ENCODE measurements at places on chromosomes 4 and X.

DNA sequence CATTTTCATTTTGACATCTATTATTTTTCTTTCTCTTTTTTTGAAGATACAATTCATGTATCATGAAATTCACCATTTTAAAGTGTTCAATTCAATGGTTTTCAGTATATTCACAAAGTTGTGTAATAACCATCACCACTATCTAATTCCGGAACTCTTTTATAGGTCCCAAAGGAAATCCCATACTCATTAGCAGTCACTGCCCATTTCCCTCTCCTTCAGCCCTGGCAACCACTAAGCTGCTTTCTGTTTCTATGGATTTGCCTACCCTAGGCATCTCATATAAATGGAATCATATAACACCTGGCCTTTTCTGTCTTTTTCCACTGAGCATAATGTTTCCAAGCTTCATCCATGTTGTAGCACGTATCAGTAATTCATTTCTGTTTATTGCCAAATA, 3.2 kb upstream of the FGF2 start:
- no peak for DNase-seq

DNA sequence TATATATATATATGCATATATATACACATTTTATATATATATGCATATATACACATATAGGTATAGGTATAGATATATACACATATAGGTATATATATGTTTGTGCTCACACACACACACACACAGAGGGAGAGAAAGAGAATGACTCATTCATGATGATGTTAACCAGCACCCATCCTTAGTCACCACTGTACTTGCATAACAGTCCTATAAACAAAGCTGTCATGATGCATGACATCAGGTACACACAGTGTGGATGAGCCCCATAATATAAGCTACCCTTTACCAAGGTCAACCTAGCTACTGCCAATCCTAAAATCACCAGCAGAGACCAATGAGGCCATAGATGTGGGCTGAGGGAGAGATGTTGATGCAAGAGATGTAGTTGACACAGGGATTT, 1408.0 kb downstream of the RAPGEF2 start:
- DNase-seq, result no peak

DNA sequence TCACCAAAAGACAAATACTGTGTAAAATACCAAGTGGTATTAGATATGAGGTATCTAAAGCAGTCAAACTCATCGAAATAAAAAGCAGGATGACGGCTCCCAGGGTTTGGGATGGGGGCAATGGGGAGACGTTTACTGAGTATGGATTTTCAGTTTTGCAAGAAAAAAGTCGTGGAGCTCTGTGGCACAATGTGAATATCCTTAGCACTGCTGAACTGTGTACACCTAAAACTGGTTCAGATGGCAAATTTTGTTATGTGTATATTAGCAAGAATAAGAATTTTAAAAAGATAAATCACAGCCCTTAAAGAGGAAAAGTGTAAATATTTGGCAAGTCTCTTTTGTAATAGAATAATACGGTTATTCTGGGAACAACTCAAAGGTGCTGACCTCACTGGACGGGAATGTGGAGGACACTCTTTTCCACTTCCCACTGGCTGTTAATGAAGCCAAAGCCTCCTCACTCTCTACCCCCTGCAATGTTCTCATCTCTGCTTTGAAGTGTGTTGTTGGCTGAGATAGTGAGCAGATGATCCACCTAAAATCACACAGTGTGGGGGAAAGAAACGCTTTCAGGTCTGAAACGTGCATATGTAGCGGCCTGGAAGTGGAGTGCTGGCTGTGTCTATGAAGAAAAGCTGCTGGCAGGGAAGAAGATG, 49.2 kb downstream of the SEL1L3 start:
- DNase-seq, result no peak

DNA sequence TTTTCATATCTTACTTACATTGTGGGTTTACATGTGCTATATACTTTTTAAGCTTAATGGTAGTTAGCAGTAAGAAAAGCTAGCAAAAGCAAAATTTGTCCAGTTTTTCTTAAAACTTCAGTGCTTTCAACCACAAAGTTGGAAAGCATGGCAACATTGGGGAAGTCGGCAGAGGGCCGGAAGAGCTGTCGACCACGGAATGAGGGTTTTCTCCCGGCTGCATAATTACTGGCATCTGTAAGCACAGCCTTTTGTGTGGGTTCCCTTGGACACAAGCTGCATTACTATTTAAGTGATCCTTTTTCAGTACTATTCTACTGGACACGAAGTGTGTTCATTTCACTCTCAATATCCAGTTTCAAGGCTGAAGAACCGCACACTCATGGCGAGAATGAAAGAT, 560.4 kb downstream of the ANKRD50 start:
- no peak for DNase-seq

DNA sequence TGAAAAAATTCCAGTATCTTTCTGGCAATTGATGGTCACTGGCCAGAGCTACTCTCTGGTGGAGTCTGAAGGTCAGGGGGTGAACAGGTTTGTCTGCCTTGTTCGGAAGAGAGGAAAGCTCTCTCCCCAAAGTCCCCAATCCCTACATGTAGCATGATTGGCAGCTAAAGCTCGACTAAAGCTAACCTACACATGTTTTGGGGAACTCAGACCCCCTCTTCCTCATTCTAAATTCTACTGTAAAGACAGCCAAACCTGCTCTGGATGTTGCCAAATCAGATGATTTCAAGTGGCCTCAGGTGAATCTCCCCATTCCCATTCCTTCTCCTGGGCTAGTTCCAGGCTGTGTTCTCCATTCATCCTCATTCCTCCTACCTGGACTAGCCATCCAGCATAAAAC, 84.1 kb downstream of the MSN start:
- DNase-seq, result no peak

DNA sequence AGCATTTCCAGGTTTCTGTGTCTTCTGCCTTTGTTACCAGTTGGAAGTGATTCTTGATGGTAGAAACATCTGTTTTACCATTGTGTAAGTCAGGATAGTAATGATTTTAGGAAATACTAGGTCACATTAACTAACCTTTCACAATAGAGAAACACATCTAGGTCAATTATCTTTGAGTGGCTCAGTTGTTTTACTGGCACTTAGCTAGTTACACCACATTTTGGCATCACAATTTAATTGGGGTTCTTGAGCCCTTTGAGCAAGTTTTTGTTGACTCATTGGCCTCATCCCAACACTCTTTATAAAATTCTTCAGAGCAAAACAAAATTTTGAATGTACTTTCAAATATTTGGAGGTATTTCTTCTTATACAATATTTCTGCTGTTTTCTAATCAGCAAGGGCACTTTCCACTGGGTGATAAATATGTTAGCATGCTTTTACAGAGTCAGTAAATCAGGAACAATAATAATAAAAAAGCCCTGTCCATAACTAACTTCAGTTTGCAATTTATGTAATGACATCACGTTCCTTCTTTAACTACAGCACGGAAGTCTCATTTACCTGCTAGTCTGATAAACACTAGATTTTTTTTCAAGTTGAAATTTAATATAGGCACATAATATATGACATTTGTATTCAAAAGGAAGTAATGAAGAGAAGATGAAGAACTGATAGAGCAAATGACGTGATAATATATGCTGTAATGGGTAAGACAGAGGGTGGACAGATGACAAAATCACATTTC, 64.8 kb upstream of the GK2 start:
- DNase-seq, result no peak

- no peak for DNase-seq
These were observed 677 bp upstream of the CENPC start for GRCh38 chr4:67546004-67546356.

- DNase-seq, result no peak
These were observed 72.7 kb downstream of the MTMR1 start for GRCh38 chrX:150765782-150766350.

- DNase-seq, result no peak
These were observed 11.2 kb downstream of the LGI2 start for GRCh38 chr4:25019501-25019900.

DNA sequence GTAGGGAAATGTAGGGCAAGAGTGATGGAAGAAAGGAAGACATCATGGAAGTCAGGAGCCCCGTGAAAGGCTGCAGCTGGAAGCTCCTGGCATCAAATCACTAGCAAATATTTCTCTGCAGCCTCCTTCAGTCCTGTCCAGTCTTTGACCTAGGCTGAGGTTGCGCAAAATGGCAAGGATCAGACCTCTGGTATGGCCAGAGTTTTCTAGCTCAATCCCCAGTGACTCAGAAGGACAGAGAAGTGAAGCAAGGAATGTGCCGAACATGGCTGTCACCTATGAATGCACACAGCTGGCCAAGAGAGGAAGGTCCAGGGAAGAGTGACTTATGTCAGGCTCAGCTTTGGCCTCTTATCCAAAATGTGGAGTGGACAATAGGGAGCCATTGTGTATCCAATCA, 71.1 kb upstream of the PHOX2B start:
- DNase-seq, result no peak

- DNase-seq, result no peak
These were observed 107.7 kb downstream of the BLTP1 start for GRCh38 chr4:122259849-122260248.

GRCh38 chrX:21702725-21703124, 44.6 kb upstream of the KLHL34 start:
- DNase-seq, result no peak

GRCh38 chr4:185708348-185708747, 103.6 kb downstream of the SORBS2 start:
- no peak for DNase-seq

DNA sequence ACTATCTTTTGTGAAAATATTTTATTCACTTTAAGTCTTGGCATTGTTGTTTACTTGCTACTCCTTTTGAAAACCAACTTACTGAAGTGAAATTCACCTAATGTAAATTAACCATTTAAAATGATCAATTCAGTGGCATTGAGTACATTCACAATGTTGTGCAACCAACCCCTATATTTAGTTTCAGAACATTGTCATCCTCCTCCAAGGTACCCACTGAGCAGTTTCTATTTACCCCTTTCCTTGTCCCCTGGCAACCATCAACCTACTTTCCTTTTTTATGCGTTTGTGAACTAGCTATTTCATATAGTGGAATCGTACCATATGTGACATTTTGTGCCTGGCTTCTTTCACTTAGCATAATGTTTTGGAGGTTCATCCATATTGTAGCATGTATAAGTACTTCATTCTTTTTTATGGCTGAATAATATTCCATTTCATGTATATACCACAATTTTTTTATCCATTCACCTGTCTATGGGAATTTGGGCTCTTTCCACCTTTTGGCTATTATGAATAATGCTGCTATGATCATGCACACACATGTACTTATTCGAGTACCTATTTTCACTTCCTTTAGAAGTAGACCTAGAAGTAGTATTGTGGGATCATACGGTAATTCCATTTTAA, 85.0 kb downstream of the WWC2 start:
- DNase-seq, result no peak

GRCh38 chrX:21158678-21159077, 215.5 kb upstream of the CNKSR2 start:
- DNase-seq, result no peak

GRCh38 chrX:149007423-149007822, 497.7 kb downstream of the IDS start:
- DNase-seq, result no peak

DNA sequence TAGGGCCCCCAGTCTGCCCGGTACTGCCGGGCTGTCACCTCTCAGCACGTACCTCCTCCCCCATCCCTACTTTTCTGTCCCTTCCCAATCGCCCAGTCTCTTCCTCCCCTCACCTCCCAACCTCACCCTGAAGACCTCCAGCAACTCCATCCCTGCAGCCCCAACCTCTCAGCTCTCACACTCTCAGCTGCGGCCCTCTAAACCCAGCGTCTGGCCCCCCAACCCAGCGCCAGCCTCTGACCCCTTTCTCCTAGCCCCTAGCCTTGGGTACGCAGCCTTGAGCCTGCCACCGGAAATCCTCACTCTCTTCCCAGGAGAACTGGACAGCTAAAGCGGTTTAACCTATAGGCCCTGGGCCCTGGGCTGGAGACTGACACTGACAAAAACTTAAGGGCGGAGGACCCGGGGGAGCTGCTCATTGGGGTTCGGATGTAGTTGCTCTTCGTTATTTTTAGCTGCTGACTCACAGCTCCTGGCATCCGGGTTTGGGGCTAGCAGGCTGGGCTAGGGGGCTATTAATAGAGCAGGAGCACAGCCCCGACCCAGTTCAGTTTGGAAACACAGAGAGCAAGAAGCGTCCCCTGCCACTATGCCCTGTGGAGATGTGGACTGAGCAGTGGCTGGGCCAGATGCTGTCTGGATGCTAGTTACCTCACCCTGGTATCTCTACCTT, 9.6 kb upstream of the DLG3 start:
- DNase-seq, result no peak

DNA sequence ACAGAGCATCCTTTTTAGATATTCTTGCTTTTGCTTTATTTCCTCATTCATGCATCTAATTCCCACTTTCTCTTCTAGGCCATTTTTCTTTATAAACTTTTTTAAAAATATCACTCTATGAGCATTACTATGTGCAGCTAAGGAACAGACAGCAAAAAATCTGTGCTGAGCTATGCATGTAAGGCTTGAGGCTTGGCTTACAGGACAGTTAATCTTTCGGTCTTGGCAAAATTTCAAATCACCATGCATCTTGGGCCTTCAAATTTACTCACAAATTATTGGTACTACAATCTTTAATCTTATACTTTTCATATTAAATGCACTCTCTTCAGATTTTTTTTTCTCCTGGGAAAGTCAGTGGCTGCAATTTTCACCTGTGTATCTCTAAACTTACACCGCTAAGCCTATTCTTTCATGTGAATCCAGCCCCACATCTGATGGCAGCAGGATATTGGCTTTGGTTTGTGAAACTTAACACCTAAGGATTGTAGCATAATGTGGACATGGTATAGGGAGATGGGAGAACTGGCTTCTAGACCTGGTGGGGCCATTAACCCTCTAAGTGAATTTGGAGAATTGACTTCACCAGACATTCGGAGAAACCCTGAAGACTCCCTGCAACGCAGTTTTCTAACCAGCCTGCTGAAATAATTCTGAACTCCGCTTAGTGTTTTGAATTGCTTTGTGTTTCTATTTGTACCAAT, 278.3 kb downstream of the SPRY1 start:
- no peak for DNase-seq

DNA sequence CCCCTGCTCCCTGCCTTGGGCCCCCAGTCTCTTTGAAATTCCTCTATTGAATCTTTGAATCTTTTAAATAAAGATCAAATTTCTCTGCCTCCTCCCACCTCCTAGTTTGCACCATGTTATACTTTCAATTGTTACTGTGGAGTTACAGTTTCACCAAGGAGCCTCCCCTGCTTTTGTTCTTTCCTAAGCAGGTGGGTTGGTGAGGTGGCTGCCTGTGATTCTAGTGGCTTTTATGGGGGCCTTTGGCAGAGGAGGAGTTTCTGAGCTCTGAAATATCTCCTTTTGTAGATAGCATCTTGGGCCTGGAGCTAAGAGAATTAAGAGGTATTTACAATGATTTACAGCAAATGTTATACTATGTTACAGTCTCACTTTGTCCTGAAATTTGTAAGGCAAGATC, 133.8 kb upstream of the STX18 start:
- no peak for DNase-seq

GRCh38 chrX:18707426-18708049, at the start of gene PPEF1:
Gene PPEF1, plus strand, starts transcription at chrX:18707645. Its CDS starts 136 bp downstream, at chrX:18707781.
- DNase-seq, result no peak

Data from H9 (cell line).